ENCODE measurements at places on chromosomes 16 and 17.

DNA sequence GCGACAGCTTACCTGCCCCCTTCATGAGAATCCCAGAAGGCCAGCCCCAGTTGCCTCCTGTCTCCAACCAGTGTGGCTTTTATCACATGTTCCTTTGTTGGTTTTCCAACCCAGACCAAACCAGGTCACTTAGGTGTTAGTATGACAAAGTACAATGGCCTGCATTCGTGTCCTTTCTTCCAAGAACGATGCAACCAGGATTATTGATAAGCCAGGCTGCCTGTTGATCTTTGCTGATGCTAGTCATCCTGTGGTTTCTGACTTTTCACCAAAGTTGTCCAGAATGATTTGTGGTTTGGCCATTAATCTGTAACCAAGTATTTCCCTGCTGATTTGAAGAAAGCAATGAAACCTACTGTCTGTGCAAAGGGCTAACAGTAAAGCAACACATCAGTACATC is 191.4 kb downstream of the CYLD start:
- DNase-seq = no peak

- no peak for DNase-seq
These were observed 87.8 kb downstream of the SHISA6 start for GRCh38 chr17:11328770-11329169.

GRCh38 chr17:29143894-29144293 is 36.3 kb downstream of the MYO18A start:
- no peak for DNase-seq

GRCh38 chr17:28497931-28498330 is 8.2 kb upstream of the FOXN1 start:
- DNase-seq = no peak

DNA sequence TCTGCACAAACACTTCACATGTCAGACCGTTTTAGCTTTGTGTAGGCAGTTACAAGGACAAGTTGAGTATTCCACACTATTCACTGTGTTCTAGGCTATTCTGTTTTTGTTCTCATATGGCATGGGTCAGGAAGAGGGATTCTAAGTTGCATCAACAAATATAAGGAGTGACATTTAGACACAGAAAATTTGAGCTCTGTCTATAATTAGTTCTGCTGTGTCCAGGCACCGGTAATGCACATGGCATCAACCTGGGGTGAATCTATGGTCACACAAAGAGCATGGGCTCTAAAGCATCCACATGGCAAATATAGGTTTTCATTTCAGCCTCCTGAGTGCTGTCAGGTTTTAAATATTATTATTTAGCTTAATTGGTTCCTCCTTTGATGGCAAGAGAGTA is 130.4 kb upstream of the PMFBP1 start:
- DNase-seq = no peak

GRCh38 chr17:80492343-80493136 is 16.1 kb upstream of the NPTX1 start:
- DNase-seq = no peak

DNA sequence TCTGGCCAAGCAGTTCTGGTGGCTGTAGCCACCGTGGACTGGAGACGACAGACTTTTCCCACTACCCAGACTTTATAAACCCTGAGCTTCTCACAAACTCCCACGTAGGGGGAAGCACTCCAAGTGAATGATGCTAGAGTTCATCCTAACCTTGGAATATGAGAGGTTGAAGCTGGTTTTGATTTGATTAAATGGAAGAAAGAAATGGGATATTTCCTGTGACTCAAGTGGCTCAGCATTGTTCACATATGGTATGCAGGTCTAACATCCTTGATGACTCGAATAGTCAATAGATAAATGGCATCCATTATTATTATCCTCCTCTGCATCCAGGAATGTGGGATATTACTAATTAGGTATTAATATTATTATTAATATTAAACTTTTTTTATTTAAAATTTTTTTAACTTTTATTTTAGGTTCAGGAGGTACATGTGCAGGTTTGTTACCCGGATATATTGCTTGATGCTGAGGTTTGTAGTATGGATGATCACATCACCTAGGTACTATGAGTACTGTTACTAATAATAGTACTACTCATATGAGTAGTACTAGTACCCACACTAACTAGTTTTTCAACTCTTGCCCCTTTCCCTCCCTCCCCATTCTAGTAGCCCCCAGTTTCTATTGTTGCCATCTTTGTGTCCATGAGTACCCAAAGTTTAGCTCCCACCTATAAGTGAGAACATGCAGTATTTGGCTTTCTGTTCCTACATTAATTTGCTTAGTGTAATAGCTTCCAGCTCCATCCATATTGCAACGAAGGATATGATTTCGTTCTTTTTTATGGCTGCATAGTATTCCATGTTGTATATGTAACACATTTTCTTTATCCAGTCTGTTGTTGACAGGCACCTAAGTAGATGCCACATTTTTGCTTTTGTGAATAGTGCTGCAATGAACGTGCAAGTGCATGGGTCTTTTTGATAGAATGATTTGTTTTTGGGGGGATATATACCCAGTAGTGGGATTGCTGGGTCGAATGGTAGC is 22.9 kb downstream of the PIK3R6 start:
- DNase-seq = no peak

DNA sequence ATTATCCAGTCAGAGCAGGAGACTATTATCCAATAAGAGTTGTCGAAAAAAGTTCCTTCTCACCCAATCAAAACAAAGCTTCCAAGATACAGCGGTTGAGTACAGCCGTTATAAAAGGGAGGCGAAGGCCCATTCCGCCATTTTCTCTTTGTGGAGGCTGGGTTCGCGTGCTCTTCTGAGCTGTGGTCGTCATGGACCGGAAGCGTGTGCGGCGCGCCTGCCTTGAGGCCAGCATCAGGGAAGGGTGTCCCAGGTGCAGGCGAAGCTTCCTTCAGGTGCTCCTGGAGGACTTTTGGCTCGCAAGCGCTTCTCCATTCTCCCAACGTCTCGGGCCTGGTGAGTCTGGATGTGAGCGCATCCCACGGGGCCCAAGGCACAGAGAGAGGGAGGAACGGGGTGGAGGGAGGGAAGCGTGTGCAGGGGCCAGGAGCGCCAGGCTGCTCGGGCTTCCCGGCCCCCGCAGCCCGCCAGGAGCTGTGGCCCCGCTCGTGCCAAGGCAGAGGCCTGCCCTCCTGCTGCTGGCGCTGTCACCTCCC is 99.2 kb downstream of the GOSR1 start:
- DNase-seq = no peak
